CD14-positive monocyte (primary cell): ENCODE measurements at places on chromosomes 7 and 10.

GRCh38 chr10:17422931-17423330, 31.5 kb downstream of the ST8SIA6 start:
- no peak for DNase-seq

DNA sequence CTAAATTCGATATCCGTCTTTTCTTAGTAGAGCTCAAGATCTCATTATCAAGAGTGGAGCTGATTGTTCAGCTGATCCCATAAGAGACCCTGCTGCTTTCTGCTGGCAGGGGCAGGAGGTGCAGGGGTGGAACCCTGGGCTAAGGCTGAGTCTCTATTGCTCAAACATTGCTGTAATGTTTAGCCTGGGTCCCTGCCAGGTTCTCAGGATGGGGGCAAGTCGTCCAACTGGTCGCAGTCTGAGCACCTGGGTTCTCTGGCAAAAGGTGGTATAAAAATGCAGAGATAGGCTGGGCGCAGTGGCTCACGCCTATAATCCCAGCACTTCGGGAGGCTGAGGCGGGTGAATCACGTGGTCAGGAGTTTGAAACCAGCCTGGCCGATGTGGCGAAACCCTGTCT, 62.0 kb upstream of the NRBF2 start:
- DNase-seq, result no peak

DNA sequence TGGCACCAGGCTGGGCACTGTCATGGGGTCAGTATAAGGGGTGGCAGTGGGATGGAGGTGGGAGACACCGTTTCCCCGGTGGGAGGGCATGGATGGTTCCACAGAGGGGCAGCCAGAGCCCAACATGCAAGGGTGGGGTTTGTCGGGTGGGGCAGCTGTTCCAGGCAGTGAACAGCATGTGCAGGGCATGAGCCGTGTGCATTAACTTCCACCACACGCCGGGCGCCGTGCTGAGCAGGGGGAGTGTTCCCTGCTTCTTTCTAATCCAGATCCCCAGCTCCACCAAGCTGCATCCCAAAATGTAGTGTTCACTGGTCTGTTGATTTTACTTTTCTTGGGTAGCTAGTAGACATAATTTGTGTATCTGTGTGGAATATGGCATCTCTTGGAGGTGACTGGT, 29.3 kb downstream of the ADRA2A start:
- no peak for DNase-seq

DNA sequence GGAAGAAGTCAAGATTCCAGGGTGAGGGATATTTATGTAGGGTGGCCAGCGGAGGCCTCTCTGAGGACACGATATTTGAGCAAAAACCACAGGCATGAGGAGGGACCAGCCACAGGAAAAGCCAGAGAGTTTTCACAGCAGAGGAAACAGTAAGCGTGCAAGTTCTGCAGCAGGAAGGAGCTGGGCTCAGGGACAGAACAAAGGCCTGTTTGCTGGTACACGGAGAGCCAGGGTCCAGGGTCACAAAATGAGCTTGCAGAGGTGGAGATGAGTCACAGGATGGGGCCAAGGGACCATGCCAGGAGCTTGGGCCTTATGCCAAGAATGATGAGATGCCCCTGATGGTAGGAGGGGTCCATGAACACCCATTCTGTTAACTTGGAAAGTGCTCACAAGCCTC, 283.5 kb downstream of the PLXNA4 start:
- DNase-seq, result no peak

- no peak for DNase-seq
These were observed 333.6 kb downstream of the LRRTM3 start for GRCh38 chr10:67259319-67259929.

DNA sequence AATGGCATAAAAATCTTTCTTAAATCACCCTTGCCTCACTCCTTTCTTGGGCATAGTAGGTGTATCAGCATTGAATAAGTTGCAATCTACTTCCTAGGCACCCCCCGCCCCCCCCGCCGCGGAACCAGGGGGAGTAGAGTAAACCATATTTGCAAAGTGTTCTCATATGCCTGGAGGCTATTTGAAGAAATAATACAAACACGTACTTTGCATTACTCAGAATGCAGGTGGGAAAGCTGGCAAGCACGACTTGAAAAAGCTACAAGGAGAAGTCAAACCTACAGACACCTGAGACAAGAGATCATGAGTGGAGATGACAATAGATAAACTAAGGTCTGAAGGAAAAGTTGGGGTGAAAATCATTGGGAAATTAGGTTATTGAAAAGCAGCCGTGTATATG, 65.6 kb downstream of the POM121L12 start:
- DNase-seq, result no peak

DNA sequence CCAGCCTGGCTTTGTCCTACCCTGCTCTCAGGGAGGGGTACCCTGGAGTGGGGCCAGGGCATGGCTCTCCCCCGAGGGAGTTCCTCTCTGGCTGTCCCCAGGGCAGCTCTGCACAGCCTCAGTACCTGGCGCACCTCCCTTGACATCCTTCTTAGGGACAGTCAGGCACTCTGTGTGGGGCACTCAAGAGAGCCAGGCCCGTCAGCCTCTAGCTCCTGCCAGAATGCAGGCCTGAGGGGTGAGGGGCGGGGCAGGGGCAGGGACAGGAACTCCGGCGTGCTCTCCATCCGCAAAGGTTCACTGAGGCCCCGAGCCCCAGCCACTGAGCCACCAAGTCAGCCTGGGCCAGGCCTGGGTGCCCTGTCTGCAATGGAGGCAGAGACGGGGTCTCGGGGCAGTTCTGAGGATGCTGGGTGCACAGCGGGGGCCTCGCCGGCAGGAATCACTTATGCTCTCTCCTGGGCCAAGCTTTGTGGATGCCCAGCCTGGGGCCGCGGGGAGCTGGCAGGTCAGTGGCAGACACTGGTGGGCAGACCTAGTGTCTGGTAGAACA, 10.1 kb downstream of the LIMK1 start:
- DNase-seq, result no peak

DNA sequence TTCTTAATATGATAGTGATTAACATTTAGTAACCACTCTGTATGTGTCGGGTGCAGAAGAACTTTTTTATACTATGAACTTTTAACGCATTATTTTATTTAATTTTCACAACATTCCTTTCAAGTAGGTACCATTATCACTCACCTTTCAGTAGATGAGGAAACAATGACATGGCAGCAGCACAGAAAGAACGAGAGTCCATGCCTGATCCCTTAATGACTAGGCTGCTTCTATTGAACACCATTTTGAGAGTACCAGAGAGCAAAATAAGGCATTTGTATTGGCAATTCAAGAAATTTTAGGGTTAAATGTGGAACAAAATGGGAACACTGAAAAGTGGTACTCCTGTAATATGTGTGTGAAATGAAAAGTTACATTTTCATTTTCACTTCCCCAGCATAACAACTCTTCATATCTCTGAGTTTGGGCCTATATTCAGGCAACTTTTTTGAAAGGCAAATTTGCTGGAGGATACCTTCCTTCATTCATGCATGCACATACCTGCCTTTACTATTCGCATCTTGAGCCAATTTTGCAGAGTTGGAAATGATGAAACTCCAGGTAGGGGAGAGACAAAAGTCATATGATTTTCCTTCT, 12.8 kb downstream of the LRRN3 start:
- no peak for DNase-seq

GRCh38 chr10:60032723-60033122, 126.4 kb upstream of the CCDC6 start:
- DNase-seq, result peak; percentile 94

- DNase-seq, result no peak
These were observed 75.4 kb downstream of the CSTF2T start for GRCh38 chr10:51624013-51624412.

GRCh38 chr7:157404845-157405481, 68.2 kb downstream of the DNAJB6 start:
- peak; percentile 21 for DNase-seq

DNA sequence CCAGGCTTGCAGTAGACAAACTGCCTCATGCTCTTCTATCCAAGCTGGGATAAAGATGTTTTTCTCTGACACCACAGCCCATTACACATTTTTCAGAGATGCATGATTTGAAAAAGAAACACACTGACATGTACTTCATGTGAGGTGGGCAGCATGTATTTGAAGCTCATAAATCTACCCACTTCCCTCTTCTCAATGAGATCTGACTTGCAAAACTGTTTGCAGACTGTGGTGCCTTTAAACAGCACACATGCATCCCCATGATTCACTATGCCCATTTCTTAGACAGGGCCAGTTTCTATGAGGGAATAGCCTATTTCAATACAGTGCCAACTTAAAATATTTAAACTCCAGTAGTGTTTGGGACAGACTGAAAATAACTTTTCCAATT, 109.8 kb downstream of the GLI3 start:
- no peak for DNase-seq

DNA sequence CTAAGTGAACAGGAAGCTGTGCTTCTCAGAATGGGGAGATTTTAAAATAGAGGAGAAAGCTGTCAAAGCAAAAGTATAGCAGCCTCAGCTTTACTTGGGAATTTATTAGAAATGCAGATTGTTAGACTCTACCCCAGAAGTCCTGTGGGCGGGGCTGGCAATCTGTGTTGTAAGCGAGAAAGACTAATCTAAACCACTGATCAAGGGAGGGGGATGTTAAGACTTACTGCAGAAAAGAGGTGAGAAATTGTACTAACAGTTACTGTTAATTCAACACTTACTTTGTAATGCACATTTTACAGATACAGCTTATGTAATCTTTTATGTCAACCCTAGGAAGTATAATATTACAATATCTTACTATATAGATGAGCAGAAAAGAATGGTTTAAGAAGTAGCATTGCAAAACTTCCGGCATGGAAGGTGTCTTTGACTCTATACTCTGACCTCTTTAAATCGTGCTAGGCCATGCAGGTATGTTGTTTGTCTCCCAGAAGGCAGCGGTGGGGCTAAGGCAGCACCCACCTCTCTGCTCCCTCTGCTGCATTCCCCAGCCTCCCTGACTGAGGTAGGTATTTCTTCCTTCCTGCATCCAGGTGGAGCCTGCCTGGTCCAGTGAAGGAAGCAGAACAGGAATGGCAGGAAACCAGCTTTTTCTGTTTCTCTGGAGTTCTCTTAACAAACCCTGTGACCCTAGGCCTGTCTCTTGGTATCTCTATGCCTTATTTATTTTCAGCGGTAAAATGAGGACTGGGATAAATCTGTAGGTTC, 462.2 kb downstream of the AUTS2 start:
- no peak for DNase-seq

DNA sequence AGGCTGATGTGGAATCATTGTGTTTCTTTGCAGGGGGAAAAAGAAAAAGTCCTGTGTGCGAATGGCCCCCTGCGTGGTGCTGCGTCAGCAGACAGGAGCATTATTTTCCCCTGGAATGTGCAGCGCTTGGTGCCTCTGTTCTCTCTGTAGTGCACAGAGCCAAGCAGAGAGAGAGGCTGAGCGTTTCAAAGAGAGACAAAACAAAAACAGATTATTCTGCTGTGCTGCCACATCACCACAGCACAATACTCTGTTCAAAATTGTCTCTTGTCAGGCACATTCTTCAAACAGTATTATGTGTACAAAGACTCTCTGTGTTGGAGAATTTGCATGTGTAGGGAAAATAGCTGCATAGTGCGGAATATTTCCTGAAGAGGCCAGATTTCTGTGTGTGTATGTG, 609.0 kb downstream of the SDK1 start:
- no peak for DNase-seq

- DNase-seq, result no peak
These were observed 82.8 kb upstream of the PPP2R2D start for GRCh38 chr10:131817866-131818509.

DNA sequence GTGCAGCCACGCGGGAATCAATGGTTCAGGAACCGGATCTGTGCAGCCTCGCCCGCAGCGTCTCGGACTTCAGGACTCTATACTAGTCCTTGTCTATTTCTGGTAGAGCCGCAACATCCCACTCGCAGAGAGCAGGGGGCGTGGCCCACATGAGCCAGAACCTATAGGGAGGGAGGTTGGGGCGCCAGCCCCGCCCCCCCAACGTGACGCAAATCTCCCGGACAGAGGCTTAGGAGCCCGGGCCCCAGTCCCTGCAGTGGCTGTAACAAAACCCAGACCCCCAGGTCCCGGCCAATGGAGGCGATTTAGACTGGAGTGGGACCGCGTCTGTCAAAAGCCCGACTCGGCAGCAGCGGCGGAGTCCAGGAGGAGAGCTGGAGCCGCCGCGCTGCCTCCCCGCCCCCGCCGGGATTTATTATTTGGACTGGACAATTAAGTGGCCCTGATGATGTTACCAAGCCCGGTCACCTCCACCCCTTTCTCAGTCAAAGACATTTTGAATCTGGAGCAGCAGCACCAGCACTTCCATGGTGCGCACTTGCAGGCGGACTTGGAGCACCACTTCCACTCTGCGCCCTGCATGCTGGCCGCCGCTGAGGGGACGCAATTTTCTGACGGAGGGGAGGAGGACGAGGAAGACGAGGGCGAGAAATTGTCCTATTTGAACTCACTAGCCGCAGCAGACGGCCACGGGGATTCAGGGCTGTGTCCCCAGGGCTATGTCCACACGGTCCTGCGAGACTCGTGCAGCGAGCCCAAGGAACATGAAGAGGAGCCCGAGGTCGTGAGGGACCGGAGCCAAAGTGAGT, at the start of gene NKX2-3:
TSS of gene NKX2-3 (plus strand) at position 256 of the 809 bp plus-strand sequence. CDS start at position 446, 190 bp downstream.
- peak; percentile 78 for DNase-seq

DNA sequence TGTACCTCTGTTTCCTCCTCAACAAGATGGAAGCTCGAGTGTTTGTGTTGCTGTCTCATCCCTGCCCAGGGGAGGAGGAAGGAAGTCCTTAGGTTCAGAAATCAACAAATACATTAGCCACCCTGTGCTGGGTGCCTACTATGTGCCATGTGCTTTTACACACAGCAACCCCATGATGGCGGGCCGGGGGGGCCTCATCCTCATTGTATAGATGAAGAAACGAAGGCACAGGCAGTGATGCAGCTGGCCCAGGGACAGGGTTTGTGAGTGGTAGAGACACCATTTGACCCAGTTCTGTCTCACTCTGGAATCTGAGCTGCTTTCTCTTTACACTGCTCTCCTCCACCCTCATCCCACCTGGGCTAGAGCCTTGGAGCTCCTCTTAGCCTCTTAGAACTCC, 1.9 kb upstream of the CALHM2 start:
- no peak for DNase-seq

DNA sequence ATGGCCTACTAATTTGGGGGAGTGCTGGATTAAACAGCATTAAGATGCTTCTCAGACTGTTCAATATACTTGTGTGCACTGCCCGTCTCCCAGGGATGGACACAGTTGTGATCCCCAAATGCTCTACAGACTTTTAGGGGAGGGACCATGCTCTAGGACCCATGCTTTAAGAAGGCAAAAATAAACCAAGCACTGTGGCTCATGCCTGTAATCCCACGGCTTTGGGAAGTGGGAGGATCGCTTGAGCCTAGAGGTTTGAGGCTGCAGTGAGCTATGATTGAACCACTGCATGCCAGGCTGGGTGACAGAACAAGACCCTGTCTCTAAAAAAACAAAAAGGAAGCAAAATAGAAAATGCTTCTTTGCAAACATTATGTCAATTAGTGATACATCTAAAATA, 102.6 kb downstream of the VOPP1 start:
- DNase-seq, result no peak

GRCh38 chr7:140213684-140214074, 36.9 kb upstream of the KDM7A start:
- DNase-seq, result no peak
